Midbrain (tissue), 1 donor: ENCODE measurements at places on chromosomes 12 and 14.

DNA sequence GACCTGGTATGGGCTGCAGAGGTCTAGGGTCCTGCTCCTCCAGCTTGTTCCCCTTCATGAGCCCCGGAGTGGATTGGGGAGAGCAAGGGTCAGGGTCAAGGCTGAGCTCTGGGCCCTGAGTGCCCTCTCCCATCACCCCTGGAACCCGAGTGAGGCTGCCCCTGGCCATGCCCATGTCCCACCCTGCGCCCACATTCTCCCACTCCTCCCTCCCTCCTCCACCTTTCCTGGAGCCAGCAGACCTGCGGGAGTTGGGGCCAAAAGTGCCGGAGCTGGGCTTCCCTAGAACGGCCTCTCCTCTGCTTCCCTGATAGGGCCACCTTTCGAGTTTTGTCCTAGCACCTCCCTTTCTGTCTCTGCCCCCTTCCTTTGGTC is 590 bp downstream of the SCNN1A start:
- DNase-seq = no peak

- DNase-seq = no peak
Observed at GRCh38 chr12:104896146-104896545, 61.9 kb downstream of the SLC41A2 start.

GRCh38 chr12:91877022-91877421 is 268.6 kb downstream of the BTG1 start:
- no peak for DNase-seq

DNA sequence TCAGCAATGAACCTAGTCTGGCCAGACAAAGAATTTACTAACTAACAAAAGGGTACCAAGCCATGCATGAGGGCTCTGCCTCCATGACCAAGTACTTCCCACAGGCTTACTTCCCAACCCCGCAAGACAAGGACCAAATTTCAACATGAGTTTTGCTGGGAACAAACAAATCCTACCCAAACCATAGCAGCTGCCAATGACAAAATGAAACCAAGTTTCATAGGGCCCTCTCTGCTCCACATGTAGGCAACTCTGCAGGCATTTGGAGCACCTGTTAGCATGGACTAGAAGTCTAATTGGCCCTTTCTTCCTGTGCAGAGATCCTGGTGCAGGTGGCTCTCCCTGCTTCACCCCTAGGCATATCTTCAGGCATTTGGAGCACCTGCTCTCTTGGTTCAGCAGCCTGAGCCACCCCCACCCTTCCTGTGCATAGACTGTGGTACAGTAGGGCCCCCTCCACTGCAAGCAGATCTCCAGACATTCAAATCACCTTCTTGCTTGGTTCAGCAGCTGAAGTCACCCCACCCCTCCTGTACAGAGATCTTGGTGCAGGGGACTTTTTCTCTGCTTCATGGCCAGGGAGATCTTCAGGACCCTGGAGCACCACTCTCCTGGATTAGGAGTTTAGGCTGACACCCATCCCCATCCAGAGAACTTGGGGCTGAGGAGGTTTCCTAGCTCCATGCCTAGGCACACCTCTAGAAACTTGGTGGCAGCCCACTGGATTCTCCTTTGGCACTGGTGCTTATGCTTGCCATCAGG is 308.7 kb downstream of the RPAP3 start:
- no peak for DNase-seq

GRCh38 chr14:73750531-73750901 is 36.3 kb upstream of the PNMA1 start:
- DNase-seq = no peak

- no peak for DNase-seq
Observed at GRCh38 chr12:3123729-3124128, 46.5 kb downstream of the TSPAN9 start.

DNA sequence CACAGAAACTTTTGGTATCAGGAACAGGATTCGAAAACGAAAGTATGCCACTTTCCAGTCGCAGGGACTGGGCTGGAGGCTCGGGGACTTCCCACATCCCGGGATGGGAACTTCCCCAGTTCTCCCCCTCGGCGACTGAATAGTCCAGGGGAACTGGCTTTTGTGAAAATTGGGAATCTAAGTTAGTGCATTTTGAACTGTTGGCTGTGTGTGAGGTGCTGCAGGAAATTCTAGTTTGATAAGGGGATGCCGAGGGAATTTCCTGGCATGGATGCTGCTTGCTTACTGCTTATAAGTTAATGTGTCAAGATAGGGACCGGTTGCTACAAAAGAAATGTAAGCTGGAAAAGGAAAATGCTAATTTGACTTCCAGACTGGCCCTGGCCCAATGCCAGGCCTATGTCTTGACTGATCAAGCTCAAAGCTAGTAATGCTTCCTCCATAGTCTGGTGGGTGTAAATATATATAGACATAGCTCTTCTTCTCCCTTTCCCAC is 73.4 kb upstream of the EIF5 start:
- peak; percentile 34 for DNase-seq

GRCh38 chr12:113413488-113413939 is 8.7 kb upstream of the SDSL start:
- no peak for DNase-seq

- no peak for DNase-seq
Observed at GRCh38 chr14:104528496-104528895, 51.1 kb upstream of the C14orf180 start.

DNA sequence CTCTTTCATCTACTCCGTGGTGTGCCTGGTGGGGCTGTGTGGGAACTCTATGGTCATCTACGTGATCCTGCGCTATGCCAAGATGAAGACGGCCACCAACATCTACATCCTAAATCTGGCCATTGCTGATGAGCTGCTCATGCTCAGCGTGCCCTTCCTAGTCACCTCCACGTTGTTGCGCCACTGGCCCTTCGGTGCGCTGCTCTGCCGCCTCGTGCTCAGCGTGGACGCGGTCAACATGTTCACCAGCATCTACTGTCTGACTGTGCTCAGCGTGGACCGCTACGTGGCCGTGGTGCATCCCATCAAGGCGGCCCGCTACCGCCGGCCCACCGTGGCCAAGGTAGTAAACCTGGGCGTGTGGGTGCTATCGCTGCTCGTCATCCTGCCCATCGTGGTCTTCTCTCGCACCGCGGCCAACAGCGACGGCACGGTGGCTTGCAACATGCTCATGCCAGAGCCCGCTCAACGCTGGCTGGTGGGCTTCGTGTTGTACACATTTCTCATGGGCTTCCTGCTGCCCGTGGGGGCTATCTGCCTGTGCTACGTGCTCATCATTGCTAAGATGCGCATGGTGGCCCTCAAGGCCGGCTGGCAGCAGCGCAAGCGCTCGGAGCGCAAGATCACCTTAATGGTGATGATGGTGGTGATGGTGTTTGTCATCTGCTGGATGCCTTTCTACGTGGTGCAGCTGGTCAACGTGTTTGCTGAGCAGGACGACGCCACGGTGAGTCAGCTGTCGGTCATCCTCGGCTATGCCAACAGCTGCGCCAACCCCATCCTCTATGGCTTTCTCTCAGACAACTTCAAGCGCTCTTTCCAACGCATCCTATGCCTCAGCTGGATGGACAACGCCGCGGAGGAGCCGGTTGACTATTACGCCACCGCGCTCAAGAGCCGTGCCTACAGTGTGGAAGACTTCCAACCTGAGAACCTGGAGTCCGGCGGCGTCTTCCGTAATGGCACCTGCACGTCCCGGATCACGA is 2.2 kb downstream of the SSTR1 start:
- no peak for DNase-seq

- peak; percentile 56 for DNase-seq
Observed at GRCh38 chr14:81519200-81520011, 14.2 kb downstream of the SEL1L start.

- DNase-seq = no peak
Observed at GRCh38 chr14:68140076-68140741, 320.6 kb downstream of the RAD51B start.

DNA sequence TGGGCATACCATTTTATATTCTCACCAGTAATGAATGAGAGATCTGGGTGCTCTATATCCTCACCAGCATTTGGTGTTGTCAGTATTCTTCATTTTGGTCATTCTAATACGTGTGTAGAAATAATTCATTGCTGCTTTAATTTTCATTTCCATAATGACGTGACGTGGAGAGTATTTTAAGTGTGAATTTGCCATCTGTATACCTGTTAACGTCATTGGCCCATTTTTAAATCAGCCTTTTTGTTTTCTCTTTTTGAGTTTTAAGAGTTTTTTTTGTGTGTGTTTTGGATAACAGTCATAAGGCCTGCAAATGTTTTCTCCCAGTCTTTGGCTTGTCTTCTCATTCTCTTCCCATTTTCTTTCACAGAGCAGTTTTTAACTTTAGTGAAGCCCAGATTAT is 74.4 kb upstream of the SYT1 start:
- no peak for DNase-seq

- DNase-seq = no peak
Observed at GRCh38 chr12:116303066-116303465, 25.6 kb upstream of the MED13L start.

DNA sequence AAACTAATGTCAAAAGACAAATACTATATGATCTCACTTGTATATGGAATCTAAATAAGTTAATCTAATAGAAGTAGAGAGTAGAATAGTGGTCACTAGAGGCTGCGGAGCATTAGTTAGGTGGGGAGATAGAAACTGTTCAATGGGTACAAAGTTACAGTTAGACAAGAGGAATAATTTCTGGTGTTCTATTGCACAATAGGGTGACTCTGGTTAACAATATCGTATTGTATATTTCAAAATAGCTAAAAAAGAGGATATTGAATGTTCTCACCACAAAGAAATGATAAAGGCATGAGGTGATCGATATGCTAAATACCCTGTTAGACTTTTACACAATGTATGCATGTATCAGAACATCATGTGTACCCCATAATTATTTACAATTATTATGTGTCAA is 42.9 kb downstream of the IGF1 start:
- DNase-seq = no peak
